ENCODE measurements at places on chromosomes 6 and 20. TPM values are rescaled to one million over a fixed set of nuclear protein-coding genes. Genes with fewer than 3 reads are reported as not detected.

DNA sequence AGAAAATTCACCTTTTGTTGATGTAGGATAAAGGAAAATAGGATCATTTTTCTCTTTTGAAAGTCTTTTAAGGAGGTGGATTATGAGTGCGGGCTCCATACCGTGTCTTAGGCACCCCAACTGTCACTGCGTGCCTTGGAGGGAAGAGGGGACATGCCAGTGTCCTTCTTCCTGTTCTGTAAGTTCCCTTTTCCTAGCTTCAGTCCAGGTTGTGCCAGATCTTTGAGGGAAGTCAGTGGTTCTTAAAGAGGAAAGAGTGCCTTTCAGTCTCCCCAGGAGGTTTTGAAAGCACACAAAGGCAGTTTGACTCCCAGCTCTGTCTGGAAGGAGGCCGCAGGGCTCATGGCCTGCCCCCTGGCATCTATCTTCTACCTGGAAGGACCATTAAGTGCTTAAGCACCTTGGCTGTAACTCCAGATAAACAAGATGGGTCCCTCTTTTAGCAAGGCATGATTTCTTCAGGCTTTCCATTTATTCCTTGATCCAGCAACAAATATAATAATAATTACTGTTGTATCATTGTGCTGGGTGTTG is 13.0 kb downstream of the EFCAB8 start:
- no peak for DNase-seq

DNA sequence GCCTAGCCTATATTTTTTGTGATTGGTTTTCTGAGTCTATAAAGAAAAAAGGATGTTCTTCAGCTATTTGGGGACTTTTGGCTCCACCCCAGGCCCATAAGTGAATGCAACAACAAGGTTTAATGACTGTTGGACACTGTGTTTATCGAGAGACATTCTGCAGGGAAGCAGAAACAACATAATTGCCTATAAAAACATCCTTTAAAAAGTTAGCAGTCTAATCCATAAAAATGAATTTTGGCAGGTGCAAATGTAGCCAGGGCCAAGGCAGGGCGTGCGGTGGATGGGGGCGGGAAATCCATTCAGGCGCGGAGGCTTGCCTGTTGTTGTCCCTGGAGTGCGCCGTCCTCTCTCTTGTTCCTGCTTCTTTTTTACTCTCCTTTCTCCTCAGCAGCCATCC is 99.3 kb downstream of the PAX1 start:
- DNase-seq: no peak

DNA sequence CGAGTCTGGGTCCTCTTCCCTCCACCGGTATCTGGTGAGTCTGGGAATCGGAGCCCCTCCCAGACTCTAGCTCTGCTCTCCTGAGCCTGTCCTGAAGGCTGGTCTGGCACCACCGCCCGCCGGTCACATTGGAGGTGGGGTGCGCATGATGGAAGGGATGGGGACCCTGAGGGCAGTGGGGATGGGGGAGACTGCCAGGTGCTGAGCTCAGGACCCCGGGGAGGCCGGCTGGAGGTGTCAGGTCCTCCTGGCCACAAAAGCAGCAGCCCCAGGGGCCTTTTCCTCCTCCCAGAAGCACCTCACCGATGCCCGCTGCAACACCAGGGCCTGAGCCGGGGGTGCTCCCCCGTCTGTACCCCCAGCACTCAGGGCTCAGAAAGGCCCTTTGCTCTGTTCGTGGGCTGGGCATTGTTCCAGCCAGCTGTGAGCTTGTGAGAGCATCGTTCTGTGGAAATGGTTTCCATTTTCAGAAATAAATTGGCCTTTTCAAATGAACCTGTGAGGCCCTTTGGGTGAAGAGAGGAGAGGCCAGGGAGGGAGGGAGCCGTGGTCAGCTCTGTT is 2.5 kb upstream of the NPBWR2 start:
- DNase-seq: no peak

DNA sequence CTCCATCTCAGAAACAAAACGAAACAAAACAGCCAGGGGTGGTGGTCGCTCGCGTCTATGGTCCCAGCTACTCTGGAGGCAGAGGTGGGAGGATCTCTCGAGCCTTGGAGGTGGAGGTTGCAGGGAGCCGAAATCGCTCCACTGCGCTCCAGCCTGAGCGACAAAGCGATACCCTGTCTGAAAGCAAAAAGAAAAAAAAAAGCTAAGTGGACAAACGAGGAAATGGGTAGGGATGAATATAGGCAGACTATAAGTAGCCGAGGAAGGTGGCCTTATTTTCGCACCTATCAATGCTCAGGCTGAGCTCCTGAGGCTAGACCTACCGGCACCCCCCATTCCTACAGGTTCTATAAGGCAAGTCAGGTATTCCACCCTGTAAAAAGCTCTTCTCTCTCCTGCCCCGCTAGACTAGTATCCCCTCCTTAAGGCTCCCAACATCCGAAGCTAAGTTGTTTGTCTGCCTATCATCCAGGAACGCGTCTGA is 650 bp upstream of the CASP8AP2 start:
- no peak for DNase-seq

GRCh38 chr6:30515106-30515505 is 25.8 kb downstream of the HLA-E start:
- no peak for DNase-seq

DNA sequence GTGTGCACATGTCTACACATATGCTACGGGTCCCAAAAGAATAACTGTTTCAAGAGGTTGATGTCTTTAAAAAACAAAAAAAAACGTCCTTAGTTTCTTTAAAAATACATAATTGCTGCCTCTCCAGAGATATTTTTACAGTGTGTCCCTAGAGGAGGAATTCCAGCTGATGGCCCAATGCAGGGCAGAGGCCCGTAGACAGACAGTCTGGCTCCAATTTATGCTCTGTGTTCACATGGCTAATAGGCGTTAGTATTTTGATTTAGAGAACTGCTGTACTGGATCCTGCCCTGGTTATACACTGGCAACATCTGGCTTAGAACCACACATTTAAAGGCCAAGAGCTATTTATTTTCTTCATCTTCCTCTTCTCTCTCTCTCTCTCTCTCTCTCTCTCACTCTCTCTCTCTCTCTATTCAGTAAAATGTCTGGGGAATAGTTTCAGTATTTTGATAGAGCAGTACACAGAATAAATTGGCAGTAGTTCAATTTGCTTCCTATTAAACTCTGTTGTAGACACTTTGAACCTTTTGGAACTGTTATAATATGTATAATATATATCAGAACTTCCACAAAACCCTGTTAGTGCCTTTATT is 260.6 kb downstream of the EYA4 start:
- DNase-seq: no peak

GRCh38 chr6:24448828-24449525 is 40.4 kb downstream of the GPLD1 start:
- DNase-seq: no peak

- DNase-seq: no peak
Observed at GRCh38 chr6:6823568-6824224, 235.2 kb downstream of the LY86 start.

DNA sequence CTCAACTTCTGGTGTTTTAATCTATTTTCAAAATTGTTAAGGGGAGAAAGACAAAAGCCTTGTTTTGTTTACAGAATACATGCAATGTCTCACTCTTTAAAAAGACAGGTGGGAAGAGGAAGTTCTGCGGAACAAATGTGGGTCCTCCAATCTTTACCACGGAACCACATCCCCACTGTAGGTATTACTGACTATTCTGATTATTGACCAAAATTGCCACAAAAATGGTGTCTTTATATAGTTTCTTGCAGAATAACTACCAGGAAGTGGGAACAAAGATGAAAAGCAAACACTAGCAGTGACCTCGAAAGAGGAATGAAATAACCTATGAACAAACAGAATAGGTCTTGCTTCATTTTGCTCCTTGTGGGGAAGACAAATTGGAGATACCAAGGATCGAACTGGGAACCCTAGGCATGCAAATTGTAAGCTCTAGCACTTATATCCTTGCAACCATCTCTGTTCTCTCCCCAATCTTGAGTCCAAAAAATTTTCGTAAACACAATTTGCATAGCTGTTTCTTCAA is 106.7 kb downstream of the GPX5 start:
- no peak for DNase-seq

DNA sequence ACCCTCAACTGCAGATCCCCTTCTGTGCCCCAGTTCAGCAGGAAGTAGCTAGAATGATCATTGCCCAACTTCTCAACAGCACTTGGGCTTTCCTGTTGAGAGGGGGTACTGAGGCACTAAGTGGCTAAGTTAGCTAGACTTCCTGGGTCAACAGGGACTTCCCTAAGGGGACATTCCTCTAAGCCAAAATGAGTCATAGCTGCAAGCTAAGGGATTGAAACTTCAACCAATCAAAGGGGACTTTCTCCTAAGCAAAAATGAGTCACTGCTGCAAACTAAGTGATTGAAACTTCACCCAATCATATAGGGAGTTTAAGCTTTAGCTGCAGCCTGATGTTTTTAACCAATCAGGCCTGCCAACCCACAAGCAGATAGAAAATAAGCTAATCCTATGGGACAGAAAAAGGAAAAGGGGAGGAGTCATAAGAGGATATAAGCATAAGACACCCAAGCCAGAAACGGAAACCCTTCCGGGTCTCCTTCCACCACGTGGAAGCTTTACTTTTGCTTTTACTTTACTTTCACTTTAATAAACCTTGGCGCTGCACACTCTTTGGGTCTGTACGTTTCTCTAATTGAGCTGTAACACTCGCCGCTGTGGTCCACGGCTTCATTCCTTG is 659.0 kb upstream of the HS3ST5 start:
- no peak for DNase-seq

DNA sequence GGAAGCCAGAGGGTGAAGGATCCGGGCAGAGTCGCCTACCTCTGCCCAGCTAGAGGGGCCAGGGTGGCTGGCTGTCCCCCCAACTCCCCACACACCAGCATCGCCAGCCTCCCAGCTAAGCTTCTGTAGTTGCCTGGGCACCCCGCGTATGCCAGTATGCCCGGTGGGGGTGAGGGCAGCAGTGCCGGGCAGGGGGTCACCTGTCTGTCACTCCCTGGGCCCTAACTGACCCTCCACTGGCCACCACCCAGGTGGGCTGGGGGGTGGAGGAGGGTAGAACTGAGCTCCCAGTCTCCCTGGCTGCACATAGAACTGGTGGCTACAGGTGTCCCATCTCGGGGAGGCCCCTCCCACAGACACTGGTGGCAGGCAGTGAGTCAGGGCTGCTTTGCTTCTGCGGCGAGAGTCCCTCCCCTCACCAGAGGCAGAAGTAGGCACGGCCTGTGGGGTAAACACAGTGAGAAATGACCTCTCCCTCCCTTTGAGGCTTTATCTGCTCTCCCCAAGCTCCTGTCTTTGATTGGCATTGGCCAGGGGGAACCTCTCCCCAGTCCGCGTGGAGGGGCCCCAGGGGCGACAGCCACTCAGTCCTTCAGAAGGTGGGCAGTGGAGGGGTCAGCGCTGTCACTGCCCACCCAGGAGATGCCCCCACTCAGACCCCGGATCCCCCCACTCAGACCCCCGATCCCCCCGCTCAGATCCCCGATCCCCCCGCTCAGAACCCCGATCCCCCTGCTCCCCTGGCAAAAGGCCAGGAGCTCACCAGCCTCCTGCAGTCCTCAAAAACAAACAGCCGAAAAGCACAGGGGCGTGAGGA is 2.5 kb downstream of the NTSR1 start:
- no peak for DNase-seq

- DNase-seq: no peak
Observed at GRCh38 chr6:2063547-2063946, 181.9 kb downstream of the GMDS start.

- no peak for DNase-seq
Observed at GRCh38 chr6:135707426-135707825, 144.1 kb upstream of the PDE7B start.

GRCh38 chr6:163954088-163954775 is 539.7 kb downstream of the QKI start:
- DNase-seq: no peak

DNA sequence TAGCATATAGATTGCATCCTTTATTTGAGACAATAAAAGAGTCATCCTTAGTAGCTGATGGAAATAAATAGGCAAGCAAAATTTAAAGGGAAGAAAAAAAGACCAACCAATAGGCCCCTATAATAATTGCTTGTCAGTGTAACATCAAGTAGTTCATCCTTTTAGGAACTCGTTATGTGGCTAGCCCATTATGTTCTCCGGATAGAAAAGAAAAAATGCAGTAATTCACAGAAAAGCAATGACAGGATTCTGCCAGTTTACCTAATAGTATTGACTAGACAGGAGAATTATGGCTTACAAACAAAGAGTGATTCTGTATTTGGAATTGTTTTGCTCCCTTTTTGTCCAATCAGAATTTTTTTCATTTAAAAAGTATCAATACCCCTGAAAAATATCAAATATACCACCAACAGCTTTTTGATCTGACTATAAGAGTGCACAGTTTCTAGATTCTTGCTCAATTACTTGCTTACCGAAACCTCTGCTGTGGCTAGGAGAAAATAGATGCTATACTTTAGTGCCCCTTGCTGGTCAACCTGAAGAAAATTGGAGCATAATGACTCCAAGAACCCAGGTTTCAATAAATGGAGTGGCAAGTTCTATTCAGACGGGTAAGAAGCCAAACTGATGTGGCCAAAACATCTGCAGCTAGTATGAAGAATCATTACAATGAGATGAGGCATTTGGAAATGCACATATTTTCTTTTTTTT is 91.5 kb upstream of the SASH1 start:
- DNase-seq: no peak

- no peak for DNase-seq
Observed at GRCh38 chr6:109939654-109940053, 38.5 kb upstream of the GPR6 start.

GRCh38 chr6:118581489-118581959 is 33.4 kb downstream of the PLN start:
- DNase-seq: no peak

DNA sequence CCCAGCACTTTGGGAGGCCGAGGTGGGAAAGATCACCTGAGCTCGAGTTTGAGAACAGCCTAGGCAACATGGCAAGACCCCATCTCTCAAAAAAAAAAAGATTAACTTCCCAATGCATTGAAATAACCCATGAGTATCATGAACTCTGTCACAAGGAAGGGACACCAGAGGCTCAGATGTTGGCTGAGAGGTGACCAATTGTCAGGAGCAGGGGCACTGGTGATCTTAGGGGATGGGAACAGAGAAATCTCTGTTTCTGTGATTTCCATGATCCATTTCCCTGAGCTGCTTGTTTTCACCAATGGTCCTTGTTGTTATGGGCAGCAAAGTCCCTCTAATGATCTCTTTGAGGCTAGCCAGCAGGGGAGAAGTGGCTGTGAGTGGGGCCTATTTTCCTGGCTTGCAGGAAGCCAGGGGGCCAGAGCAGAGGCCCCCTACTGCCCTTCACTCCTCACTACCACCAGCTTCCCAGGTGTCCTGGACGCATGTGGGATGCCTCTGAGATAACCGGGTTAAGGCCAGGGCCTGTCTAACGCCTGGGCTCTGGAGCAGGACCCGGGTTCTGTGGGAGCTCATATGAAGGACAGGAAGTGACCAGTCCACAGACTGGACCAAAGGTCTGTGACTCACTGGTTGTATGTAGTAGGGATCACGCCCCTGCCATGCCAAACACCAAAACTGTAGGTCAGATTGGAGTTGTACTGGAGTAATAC is 54.4 kb downstream of the PCNA start:
- DNase-seq: no peak

- DNase-seq: no peak
Observed at GRCh38 chr6:170073846-170074245, 217.0 kb downstream of the DLL1 start.

COL12A1 gene
- total RNA-seq: 131 TPM

ABHD16B gene
- total RNA-seq: not detected

GTF2H4 gene
- 26.7 TPM for total RNA-seq

LY86 gene
- total RNA-seq: not detected

TMEM242 gene
- 2.7 TPM for total RNA-seq

TPX2 gene
- total RNA-seq: 11.9 TPM

VGLL2 gene
- total RNA-seq: not detected

LSM14B gene
- 18.8 TPM for total RNA-seq

OR2J3 gene
- not detected for total RNA-seq

SYTL3 gene
- total RNA-seq: 2.0 TPM
